Left renal cortex interstitium (tissue), 4 donors: ENCODE measurements at places on chromosomes 3 and 15. TPM values are rescaled to one million over a fixed set of nuclear protein-coding genes. Genes with fewer than 3 reads are reported as not detected.
A peak's percentile ranks its signal among the peaks of the same experiment; 100 is the strongest.

DNA sequence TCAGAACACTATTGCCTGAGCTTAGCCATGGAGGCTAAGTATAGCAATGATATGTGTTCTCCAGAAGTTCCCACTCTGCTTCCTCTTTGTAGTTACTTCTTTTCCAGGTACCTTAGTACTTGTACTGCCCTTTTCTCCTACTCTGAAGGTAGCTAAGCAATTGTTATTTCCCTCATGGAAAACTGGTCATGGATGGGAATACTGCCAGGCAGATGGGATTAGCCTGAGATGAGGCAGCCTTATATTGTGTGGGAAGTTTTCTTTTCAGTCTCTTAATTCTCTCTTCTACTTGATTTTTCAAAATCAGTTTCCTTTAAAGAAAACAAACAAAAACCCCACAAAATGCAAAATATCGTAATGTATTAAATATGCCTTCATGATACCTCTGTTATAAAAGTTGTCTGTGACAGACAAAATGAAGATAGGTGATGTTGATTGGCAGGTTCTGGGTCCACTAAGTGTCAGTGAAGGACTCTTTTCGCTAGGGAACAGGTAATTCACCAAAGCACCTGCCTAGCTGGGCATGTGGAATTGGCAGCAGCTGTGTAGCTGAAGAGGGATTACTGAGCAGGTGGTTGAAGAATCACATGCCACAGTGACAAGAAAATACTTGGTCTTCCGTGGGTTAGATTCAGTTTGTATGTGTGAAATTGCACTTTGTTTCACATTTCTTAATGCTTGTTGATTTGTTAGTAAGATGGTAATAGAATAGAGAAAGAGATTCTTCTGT lies 4.1 kb downstream of the ZNF609 start:
- DNase-seq = no peak

- DNase-seq = no peak
Measured at GRCh38 chr15:89078851-89079810, 9.1 kb upstream of the ABHD2 start.

DNA sequence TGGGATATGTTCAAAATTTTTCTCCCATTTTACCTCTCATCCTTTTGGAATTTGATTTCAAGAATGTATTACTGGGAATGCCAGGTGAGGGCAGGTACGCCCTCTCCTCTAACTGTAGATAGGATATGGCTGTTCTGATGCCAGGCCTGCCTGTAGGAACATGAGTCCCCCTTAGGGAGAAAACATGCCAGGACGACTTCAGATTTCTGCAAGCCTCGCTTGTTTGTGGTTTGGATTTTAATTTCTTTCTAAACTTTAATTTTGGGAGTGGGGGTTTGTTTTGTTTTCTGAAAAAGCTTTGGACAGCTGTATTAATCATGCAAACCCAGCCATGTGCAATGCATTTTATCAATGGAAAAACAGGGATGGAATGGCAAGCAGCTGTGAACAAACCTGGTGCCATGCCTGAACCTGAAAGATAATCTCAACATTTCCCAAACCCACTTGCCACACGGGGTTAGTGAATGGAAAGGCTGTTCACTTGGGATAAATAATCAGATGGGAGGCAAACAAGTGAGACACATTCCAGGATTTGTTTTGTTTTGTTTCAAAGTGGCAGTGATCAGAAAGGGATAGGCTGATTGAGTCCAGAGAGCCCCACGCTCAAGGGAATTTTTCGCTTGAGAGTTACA lies 207.6 kb downstream of the GAP43 start:
- no peak for DNase-seq

DNA sequence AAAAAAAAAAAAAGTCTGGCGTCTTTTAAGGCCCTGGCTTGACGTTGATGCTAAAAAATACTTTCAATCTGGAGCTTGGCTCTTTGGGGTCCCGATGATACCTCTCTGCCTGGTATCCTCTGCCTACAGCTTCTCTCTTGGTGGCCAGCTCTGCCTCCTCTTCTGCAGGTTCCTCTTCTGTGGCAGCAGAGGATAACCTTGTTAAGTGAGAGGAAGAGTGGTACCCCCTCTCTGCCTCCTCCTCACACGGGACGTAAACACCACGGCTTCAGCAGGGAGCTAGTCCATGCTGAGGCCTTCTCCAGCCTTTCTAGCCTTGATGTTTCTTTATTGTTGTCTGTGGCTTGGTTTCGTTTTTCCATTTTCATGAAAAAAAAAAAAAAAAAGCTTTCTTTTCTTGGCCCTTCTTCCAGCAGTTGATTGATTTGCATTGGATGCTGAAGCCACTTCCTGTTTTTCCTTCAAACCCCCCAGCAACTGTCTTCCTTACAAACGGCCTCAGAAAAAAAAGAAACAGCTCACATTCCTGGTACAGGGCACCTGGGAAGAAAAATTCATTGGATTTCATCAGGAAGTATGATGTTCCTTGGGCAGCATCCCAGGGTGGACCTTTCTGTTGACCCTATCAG lies 59.7 kb downstream of the RORA start:
- DNase-seq = no peak

DNA sequence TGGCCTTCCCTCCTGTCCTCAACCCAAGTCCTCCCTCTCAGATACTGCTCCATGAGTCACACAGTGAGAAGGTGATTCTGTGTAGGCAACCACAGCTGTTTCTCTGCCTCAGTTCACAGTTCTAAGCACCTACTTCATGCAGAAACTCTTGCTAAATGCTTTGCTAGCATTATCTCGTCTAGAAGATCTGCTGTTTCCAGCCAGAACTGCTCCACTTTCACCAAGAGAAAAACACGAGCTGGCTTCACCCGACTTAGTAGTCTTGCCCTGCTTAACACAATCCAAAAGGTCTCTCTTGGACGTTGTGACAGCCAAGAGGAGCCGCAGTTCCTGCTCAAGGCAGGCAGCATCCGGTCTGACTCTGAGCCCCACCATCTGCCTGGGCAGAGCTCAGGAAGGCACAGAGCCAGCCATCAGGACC lies 272.1 kb downstream of the UACA start:
- DNase-seq = no peak

- no peak for DNase-seq
Measured at GRCh38 chr3:55521064-55521737, 34.1 kb upstream of the WNT5A start.

DNA sequence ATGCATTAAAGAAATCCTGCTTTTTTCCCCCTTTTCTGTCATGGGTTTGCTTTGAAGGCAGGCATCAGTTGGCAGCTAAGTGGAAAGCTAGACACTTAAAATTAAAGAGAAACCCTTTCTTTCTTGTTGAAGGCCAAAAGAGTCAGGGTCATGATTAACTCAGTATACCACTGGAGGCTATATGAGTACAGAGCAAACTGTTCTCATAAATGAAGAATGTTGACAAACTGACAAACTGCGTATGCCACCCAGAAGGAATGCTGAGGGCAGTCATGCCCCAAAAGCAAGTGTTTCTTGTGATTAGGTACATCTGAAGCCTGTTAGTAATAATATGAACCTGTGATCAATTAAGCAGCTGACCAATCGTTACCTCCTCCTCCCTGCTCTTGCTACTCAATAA lies 43.6 kb upstream of the COL6A6 start:
- no peak for DNase-seq

GRCh38 chr3:46571684-46572083 lies 5.6 kb upstream of the LRRC2 start:
- no peak for DNase-seq

GRCh38 chr15:74845208-74845568 lies 2.2 kb upstream of the ULK3 start:
- no peak for DNase-seq

DNA sequence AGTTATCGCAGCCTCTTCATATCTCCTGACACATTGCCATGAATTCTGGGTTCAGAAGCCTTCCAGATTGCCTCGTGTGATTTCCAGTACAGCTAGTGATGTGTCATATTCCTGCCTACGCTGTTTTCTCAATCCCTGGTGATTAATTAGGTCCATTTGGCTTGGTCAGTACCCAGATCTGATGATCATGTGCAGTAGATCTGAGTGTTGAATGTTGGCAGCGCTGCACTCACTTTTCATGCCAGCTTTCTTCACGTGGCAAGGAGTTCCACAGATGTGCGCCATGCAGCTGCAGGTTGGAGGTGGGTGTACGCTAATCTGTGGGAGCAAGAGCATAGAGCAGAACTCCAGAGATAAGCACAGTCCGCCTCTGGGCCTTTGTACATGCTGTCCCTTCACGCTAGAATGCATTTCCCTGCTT lies 86.9 kb upstream of the COL6A5 start:
- no peak for DNase-seq

DNA sequence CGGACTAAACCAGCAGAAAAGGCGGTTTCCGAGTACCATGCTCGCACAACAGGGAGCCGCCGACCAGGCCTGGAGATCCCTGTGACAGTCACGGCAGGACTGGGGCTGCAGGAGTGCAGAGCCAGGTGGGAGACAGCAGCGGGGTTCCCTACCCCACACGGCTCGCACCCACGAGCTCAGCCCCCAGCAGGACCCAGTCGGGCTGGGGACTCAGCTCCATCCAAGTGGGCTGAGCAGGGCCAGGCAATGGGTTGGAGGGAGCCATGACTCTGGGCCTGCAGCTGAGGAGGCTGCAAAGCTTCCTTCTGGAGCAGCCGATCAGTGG lies 15.8 kb downstream of the XXYLT1 start:
- no peak for DNase-seq

GRCh38 chr3:169812332-169813235 lies at the start of the genes LRRC34 and LRRIQ4:
Gene LRRC34 (minus strand): TSS chr3:169812904. CDS start chr3:169812548, 356 bp downstream.
Gene LRRIQ4 (plus strand): TSS chr3:169812870. CDS start chr3:169821922, 9,052 bp downstream.
- DNase-seq = peak; percentile 58

DNA sequence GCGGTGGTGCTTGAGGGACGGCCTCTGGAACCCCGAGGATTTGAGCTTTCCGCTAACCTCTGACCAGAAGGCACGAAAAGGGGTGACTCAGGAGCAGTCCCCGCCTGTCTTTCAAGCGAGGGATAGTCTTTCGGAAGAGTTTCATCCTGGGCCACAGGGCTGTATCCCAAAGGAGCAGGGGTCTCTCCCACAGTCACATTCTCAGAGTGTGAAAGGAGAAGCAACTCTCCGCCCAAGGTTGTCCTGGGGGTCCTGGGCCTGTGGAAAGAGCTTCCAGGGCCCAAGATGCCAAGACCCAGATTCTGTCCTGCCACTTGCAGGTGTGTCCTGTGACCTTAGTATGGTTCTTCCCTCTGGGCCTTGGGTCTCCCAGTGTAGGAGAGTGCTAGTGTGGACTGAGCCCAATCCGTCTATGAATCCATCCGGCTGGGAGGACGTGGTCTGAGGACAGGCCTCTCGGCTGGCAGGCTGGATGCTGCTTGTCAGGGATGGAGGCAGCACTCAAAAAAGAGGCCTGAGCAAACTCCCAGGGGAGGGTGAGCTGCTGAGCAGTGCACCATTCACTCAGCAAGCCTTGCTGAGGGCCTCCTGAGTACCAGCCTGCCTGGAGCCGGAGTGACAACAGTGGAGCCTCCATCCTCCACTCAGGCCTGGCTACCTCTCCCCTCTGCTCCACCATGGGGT lies 1.6 kb upstream of the DUSP7 start:
- DNase-seq = no peak

- no peak for DNase-seq
Measured at GRCh38 chr3:93907132-93907531, 66.6 kb downstream of the PROS1 start.

The CFAP91 gene
- polyA plus RNA-seq = 15.3 TPM

The PCSK6 gene
- polyA plus RNA-seq = 8.2 TPM

The GNAT1 gene
- polyA plus RNA-seq = not detected

The CATSPER2 gene
- 14.4 TPM for polyA plus RNA-seq

The CPB1 gene
- polyA plus RNA-seq = 0.79 TPM

The C3orf62 gene
- polyA plus RNA-seq = 14.6 TPM

The MYH15 gene
- polyA plus RNA-seq = 0.20 TPM

The CD86 gene
- 1.9 TPM for polyA plus RNA-seq

The FAM107A gene
- polyA plus RNA-seq = 3.7 TPM

The UCN2 gene
- polyA plus RNA-seq = 0.51 TPM
